A172 (cell line): ENCODE measurements at places on chromosomes 12 and 14.

DNA sequence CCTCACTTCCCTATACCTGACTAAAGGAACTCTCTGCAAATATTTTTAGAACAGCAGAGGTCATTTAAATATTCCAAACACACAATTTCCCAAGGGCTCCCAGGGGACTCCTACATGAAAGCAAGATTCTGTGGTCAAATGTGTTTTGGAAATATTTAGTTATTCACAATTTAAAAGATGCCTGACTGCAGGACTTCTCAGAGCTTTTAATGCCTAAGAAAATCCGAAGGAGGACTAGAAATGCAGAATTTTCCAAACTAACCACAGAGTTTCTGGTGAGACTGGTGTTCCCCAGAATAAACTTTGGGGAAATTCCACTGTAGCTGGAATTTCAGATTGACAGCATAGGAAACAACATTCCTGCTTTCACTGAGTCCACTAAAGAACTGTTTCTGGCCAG is 84.8 kb upstream of the MAP1LC3B2 start:
- no peak for DNase-seq

DNA sequence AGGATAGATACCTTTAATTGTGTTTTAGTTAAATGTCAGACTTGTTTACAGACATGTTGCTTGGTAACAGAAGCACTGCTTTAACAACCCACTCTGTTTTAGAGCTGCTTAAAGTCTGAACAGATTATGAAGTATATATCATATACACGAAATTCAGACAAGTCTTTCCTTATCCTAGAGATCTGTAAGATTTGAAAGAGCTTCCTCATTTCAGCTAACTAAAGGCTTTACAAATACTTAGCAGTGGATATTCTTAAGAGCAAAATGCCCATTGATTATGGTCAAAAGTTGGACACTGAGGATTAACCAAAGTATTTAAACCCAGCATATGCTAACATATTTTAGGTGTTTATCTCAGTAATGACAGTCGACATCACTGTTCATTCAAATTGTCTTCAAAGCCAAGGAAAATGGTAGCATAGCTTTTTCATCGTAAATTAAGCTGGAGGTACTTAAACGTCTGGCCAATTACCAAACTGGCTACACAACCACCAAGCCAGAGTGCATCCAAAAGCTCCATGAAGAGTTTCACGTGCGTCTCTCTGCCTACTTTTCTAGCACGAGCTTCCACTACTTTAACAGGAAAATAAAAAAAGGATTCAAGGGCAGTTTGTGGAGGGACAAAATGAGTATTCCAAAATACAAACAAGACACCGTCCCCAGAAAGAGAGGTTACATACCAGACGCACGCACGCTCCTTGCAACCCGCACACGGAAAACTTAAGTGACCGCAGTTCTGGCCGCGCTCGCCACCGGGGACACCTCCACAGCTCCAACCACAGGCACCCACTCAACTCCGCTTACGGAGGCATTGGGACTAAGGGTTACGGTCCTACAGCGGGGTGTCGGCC is 565 bp downstream of the CEP83 start:
- DNase-seq = peak; percentile 1

- DNase-seq = peak; percentile 43
Observed at GRCh38 chr14:69818758-69819191, 21.7 kb upstream of the SLC10A1 start.

DNA sequence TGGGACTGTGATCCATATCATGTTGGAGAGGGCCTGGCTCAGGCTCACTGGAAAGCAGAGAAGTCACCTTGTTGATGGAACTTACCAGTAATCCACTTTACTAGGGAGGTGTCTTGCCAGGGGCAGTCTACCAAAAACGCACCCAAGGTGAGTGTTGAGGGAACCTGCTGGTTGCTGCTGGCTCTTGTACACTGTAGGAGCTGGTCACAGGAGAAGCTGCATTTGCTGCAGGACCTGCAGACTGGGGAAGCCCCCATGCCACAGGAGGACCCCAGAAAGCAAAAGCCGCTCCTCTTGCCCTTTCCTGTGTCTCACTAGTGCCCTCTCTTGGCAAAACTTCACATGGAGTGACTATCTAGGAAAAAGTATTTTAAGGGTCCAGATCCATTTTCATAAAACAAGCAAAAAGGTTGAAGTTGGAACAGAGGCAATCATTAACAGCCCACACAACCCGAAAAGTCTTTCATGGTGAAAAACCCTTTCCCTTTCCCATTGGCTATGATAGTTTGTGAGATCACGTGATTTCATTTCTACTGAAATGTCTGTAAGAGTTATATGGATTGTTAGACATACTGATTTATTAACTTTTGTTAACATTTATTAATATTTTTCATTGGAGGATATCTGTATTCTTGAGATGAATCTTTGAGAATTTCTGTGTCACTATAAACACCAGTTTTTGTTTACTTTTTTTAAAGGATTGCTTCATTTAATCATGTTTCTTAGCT is 59.2 kb downstream of the RASSF8 start:
- DNase-seq = peak; percentile 40

DNA sequence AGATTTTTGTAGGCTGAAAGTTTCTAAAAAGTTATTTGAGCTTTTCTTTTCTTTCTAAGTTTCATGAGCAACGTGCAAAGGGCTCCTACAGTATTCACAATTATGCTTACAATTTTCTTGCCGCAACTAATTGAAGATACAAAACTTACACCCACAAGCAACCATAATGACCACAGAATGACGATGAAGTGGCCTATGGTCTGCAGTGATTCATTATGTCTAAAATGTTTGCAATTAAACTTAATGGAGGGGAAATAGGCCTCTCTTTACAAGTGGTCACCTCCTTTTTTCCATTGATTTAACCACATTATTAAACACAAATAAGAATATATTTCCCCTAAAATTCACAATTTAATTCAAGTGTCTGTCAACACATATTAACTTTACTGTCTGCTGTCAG is 732.6 kb upstream of the FLRT2 start:
- DNase-seq = no peak

GRCh38 chr14:92880351-92880750 is 42.6 kb upstream of the CHGA start:
- no peak for DNase-seq

DNA sequence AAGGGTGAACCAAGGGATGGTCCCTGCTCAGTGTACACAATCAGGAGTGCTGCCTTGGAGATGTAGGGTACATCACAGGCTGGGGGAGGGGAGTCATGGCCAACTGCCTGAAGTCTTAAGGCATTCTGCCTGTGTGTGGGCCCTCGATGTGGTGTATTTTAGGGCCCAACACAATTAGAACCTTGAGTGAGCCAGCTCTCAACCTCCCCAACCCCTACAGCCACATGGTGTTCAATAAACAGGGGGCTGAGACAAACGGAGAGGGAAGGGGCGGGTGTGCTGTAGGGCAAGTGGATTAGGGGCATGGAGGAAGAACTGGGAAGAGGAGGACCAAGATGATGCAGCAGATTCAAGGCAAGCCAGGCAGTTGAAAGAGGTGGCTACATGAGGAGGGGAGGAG is 8.6 kb upstream of the CHD4 start:
- no peak for DNase-seq
